ENCODE measurements at places on chromosomes 3 and 15. TPM values are rescaled to one million over a fixed set of nuclear protein-coding genes. Genes with fewer than 3 reads are reported as not detected.

The AADACL2 gene
- not detected for polyA plus RNA-seq

The TNFAIP8L3 gene
- 0.30 TPM for polyA plus RNA-seq

The MASP1 gene
- 80.7 TPM for polyA plus RNA-seq

- DNase-seq, result no peak
Observed at GRCh38 chr15:75732809-75733451, 20.3 kb upstream of the CSPG4 start.

DNA sequence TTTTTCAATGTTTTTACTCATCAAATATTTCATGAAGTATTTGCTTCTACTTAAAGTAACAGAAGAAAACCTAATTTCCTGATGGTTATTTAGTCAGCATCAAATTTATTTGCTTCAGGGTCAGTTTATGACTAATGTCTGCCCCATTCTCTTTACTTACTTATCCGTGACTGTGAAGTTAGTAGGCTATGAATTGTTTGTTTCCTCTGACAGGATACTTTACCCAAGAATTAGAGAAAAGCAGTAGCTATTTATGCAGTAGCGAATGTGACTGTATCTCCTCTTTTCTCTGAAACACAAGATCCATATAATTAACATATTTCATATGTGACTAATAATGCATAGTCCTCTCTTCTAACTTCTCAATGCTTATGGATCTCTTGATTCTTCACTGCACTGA lies 329.9 kb upstream of the ROBO1 start:
- DNase-seq, result no peak

The ROPN1 gene
- polyA plus RNA-seq, result 0.29 TPM

GRCh38 chr3:43796041-43796596 lies 105.4 kb downstream of the ABHD5 start:
- no peak for DNase-seq

- DNase-seq, result peak; percentile 6
Observed at GRCh38 chr3:193816656-193817311, 223.8 kb downstream of the OPA1 start.

The RNF111 gene
- polyA plus RNA-seq, result 23.7 TPM

The KIF9 gene
- 4.0 TPM for polyA plus RNA-seq

- DNase-seq, result no peak
Observed at GRCh38 chr3:38147421-38147820, 9.0 kb downstream of the MYD88 start.

The KNG1 gene
- not detected for polyA plus RNA-seq

- no peak for DNase-seq
Observed at GRCh38 chr3:187740421-187741399, 4.6 kb downstream of the BCL6 start.

DNA sequence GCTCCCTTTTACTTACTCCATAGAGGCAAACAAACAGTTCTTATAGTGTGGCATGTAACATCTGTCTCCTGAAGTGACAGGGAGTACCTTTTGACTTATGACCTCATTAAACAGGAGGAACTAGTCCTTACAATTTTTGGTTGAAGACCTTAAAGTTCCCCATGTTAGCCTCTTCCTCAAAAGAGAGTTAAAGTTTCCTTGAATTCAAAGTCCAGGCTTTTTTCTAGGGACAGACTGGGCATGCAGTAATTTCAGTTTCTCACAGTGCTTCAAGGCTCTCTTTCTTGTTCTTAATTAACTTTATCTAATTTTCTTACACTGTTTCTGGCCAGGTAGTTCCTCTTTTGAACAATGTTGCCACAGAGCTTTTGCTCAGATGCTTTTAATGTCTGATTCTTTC lies 12.1 kb downstream of the GOLM2 start:
- no peak for DNase-seq

GRCh38 chr3:64687781-64688604 lies at the start of gene ADAMTS9:
Gene ADAMTS9 (minus strand): TSS chr3:64688000. CDS start chr3:64687657, 343 bp downstream.
- DNase-seq, result no peak

DNA sequence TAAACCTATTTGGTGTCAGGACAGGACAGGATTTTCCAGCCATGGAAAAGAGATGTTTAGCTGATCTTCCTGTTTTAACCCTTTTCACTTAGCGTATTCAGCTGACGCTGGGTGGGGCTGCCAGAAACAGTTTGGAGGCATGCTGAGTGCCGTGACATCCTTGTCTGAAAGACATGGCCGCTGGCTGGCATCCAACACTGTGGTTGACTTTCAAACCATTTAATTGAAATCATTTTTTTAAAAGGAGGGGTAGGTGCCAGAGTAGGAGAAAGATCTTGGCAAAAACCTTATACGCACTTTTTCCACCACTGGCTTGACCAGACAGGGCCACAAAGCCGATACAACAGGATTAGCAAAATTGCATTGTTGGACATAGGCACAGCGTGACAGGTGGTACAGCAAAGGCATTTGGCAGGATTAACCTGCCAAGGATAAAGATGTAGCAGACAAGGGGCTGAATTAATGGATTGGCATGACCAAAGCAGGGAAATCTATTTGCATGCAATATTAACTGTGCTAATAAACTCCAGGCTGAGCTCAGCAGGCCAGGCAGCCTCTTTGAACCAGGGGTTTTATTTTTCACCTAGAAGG lies 131.8 kb upstream of the TOPAZ1 start:
- no peak for DNase-seq

The SIAH2 gene
- 31.1 TPM for polyA plus RNA-seq

GRCh38 chr3:141959589-141960554 lies 83.4 kb downstream of the ATP1B3 start:
- DNase-seq, result no peak

The CHRFAM7A gene
- polyA plus RNA-seq, result 0.09 TPM

The TMEM212 gene
- polyA plus RNA-seq, result not detected

- no peak for DNase-seq
Observed at GRCh38 chr15:38171973-38172372, 80.7 kb upstream of the SPRED1 start.

GRCh38 chr3:49025005-49025792 lies 3.3 kb downstream of the NDUFAF3 start:
- DNase-seq, result no peak

- no peak for DNase-seq
Observed at GRCh38 chr3:16012086-16012485, 162.4 kb upstream of the GALNT15 start.

The GOLGA6L4 gene
- polyA plus RNA-seq, result 2.3 TPM

The CCR4 gene
- not detected for polyA plus RNA-seq

The ADGRG7 gene
- polyA plus RNA-seq, result not detected

The PRR20G gene
- not detected for polyA plus RNA-seq

DNA sequence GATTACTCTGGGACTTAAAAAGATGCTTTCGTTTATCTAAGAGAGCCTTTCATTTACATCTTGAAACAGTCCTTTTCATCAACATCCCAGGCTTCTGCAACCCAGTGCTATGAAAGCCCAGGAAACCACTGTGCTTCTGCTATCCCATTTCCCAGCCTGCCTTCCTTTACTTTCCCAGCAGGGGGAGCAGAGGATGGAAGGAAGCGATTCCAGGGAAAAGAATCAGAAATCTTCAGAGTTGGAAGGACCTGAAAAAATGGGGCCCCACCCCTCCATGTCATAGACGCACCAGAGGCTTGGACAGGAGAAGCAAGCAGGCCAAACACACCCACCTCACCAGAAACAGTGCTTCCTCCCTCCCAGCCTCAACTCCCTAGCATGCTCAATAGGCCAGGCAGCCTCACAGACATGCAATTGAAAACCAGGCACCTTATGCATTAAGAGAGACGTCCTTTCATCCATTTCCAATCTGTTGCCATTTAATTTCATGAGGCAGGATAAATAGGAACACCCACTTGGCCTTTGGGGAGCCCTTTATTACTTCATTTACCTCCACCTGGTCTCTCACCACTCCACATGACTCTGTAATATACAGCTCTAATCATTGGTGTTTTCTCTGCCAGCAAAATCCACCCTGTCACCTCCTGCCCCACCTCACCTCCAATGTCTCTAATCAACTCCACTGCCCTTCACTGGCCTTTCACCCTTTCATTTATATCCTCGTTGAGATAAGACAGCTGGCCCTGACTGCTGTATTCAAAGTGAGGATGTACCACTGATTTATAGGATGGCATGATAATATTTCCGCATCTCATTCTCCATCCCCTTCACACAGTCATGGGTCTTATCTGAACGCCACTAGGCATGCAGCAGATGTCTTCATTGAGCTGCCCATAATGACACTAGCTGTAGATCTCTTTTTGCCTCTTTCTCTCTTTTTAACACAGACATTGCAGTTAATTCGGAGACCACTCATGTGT lies 583.9 kb downstream of the NTRK3 start:
- DNase-seq, result peak; percentile 10

DNA sequence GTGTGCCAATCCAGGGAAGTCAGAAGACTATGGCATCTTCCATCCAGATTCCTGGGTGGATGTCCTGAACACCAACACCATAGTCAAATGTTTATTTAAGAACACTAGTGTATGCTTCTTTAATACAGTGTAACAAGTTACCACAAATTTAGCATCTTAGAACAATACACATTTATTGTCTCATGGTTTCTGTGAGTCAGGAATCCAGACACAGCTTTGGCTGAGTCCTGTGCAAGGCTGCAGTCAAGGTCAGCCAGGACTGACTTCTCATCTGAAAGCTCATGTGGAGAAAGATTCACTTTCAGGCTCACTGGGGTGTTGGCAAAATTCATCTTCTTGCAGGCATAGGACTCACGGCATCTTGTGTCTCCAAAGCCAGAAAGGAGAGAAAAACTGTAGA lies 143.4 kb downstream of the ANXA2 start:
- no peak for DNase-seq

- no peak for DNase-seq
Observed at GRCh38 chr3:69116897-69117296, 5.5 kb downstream of the LMOD3 start.

- peak; percentile 72 for DNase-seq
Observed at GRCh38 chr3:30649572-30650318, 43.3 kb downstream of the TGFBR2 start.

DNA sequence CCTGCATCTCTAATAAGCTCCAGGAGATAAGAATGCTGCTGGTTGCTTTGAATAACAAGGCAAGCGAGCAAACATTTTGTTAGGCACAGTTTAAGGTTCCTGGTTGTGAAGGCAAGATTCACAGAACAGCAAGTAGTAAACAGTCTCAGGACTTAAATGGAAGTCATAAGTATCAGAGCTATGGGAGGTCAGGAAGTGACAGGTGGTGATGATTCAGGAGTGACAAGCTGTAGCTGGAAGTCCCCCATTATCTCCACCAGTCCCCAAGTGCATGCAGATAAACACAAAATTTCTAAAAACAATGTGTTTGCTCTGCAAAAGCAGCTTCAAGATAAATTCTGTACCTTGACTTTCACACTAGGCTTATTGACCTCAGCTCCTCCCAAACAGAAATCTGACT lies 3.3 kb downstream of the FETUB start:
- DNase-seq, result no peak
